T-helper 22 cell (primary cell): ENCODE measurements at places on chromosomes 2 and 18.

- DNase-seq = no peak
Measured at GRCh38 chr2:45714679-45715078, 63.2 kb downstream of the PRKCE start.

DNA sequence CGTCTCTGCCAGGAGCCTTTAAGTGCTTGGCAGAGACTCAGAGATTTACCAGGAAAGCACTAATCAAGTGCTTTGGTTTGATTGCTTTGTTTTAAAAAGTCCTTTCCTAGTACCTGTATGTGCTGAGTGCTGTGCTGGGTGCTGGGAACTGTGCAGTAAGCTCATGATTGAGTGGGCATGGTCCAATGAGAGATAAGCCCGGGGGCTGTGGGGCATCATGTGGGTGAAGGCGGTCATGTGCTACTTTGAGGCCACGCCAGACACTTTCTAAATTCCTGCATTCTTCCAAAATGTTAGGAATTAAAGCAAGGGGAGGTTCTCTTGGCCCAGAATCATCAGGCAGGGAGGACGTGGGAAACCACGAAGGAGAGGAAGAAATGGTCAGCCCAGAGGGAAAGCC lies 109.0 kb downstream of the ACAA2 start:
- DNase-seq = no peak

- no peak for DNase-seq
Measured at GRCh38 chr18:11047817-11048216, 101.6 kb downstream of the PIEZO2 start.

DNA sequence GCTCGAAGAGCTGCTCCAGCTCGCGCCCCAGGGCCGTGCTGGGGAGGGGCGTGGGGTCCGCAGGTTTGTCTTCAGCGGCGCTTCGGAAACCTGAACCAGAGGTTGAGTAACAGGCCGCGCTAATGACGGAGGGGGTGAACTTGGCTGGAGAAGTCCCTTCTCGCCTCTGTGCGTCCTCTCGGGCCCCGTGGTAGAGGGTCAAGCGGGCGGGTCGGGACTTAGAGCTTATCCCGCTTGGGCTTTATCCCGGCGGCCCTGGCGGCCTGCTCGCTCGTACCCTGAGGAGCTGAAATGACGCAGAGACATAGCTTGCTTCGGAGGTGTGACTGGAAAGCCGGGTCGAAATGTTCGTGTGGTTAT lies 479 bp downstream of the RNMT start:
- DNase-seq = no peak

- DNase-seq = no peak
Measured at GRCh38 chr2:102367331-102367971, 11.9 kb downstream of the IL18R1 start.
